ENCODE measurements at places on chromosomes 4 and X.

- no peak for DNase-seq
Measured at GRCh38 chr4:11623726-11624037, 195.0 kb upstream of the HS3ST1 start.

GRCh38 chr4:7187168-7187535 is 5.2 kb upstream of the SORCS2 start:
- no peak for DNase-seq

DNA sequence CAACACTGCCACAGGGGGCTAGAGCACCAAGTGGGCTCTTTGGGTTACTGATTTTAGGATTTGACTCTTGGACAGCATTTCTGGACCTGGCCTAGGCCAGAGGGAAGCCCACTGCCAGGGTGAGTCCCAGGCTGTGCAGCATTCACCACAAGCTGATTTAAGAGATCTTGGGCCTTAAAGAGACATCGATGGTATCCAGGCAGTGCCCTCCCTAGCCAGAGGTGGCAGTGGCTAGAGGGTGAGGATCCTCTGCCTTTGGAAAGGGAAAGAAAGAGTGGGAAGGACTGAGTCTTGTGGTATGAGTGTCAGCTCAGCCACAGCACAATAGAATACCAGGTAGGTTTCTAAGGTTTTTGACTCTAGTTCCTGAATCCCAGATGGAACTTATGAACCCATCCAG is 613.9 kb downstream of the FAT4 start:
- no peak for DNase-seq

DNA sequence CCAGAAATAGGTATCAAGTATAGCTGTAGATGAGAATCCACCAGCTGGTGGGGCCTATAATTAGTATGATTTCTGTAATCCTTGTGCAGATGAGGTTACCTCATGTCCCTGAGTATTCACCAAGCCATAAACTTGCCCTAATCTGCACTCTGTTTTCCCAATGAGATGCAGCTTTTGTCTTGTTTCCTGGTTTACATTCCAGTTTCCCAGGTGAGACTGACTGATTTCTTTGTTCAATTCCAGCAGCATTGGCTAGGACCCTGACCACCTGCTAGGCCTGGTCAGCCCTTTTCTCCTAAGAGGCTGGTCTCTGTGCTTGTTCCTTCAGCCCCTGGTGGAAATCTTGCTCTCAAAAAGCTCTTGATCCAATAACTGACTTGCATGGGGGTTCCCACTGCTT is 44.6 kb downstream of the GABRB1 start:
- DNase-seq: no peak
